ENCODE measurements at places on chromosomes 5 and 9.

- no peak for DNase-seq
These were observed 100.6 kb downstream of the LHFPL2 start for GRCh38 chr5:78547731-78548615.

DNA sequence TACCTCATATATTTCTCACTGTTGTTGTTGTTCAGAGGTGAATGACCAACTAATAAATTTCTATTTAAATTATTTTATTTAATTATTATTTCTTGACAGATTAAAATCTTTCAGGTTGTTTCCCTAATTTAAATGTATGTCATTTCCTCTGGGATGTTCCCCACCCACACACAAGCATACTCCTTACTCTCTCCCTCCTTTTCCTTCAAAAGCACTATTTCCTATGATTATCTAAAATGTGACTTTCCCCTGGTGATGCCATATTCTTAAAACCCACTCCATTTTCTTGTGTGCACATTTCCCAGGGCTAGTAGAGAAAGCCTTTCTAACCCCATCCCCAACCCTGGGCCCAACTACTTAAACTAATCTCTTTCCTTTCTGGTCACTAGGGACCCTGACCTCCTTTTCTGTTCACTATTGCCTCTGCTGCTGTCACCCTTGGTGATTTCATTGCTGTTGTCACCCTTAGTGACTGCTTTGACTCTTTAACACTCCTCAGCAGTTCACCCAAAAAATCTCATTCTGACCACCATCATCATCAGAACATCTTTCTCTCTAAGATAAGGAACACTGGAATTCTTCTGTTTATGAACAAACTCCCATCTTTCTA, 16.8 kb downstream of the IL33 start:
- DNase-seq: no peak

DNA sequence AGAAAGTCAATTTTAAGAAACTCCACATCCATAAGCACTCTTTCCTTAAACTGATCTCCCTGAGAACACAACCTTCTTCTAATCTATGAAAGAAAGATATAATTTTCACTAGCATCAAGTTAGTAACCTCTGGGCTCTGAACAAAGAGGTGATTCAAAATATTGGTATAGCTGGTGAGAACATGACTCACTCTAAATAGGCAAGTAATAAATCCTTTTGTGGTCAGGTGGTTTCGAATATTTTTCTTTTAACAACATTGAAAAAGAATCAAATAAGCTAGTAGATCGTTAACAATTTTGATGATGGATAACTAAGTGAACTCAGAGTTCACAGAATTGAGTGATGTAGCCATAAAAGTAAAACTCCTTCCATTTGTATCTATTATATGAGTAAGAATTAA, 150.6 kb upstream of the IQGAP2 start:
- no peak for DNase-seq

GRCh38 chr5:128491291-128491690, 46.8 kb downstream of the FBN2 start:
- DNase-seq: no peak

- DNase-seq: no peak
These were observed 268.0 kb downstream of the ADAMTSL1 start for GRCh38 chr9:18741945-18742344.

DNA sequence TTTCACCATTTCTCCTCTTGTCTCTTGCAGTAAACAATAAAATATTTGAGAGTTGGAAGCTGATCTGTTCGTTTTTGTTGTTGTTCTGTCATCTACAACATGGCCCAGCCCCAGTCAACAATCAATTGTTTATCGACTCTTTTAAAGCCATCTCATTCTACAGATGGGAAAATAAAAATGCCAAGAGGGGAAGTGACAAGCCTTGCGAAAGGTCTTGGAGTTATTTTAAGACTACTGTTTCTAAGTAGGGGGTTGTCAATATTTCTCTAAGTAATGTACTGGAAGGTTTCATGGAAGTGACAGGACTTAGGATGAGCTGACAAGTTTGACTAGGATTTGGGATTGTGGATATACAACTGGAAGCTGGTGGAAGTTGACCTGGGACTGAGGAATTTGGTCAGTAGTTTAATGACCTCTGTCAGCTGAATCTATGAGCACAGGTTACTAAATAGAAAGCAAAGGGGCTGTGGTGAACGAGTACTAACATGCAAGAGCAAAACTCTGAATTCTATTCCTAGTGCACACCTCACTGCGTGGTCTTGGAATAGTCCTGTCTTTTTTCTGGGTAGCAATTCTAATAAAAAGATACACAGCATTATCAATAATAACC, 57.5 kb upstream of the ADRB2 start:
- no peak for DNase-seq

GRCh38 chr9:76594764-76595424, 135.9 kb downstream of the GCNT1 start:
- no peak for DNase-seq

GRCh38 chr5:81703840-81704239, 47.1 kb downstream of the SSBP2 start:
- DNase-seq: no peak

GRCh38 chr5:168613396-168613795, 34.2 kb upstream of the PANK3 start:
- DNase-seq: no peak

DNA sequence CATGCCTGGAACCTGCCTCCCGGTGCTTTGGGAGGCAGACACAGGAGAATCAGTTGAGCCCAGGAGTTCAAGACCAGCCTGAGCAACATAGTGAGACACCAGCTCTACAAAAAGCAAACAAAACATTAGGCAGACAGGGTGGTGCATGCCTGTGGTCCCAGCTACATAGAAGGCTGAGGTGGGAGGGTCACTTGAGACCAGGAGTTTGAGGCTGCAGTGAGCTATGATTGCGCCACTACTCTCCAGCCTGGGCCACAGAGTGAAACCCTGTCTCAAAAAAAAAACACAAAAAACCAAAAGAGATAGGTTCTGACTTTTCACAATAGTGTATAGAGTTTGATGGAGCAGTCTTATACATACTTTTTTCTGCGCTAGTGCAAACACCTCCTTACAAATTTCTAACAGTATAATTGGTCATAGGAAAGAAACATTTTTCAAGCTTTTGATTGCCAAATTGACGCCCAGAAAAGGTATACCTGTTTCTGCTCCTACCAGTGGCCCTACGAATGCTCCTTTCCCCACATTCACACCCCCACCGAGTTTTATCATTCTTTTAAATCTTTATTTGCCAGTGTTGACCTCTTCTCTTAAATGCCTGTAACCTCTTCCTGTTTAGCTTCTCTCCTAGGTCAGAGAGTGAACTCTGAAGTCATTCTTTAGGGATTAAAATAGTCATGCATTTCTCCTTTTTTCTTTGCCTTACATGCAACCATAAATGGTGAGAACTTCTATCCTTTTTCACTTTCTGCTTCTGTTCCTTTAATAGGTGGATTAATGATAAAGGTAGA, 7.5 kb downstream of the DOCK8 start:
- no peak for DNase-seq

- no peak for DNase-seq
These were observed 501.1 kb downstream of the KDM4C start for GRCh38 chr9:7258688-7259396.

- no peak for DNase-seq
These were observed 2.9 kb upstream of the CNTRL start for GRCh38 chr9:121071756-121072421.

DNA sequence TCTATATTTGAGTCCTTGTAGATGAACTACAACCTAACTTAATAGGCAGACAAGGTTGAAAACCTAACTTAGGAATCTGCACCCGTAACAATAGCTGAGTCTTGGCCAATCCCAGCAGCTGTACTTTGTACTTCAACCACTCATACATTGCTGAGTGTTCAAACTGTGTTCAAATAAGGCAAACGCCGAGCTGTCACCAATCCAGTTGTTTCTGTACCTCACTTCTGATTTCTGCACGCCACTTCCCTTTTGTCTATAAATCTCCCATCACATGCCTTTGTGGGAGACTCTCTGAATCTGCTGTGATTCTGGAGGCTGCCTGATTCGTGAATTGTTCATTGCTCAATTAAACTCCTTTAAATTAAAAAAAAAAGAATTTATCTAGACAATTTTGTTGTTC, 167.8 kb upstream of the TUT7 start:
- DNase-seq: no peak

GRCh38 chr9:93397661-93398373, 53.7 kb upstream of the FAM120A start:
- no peak for DNase-seq

DNA sequence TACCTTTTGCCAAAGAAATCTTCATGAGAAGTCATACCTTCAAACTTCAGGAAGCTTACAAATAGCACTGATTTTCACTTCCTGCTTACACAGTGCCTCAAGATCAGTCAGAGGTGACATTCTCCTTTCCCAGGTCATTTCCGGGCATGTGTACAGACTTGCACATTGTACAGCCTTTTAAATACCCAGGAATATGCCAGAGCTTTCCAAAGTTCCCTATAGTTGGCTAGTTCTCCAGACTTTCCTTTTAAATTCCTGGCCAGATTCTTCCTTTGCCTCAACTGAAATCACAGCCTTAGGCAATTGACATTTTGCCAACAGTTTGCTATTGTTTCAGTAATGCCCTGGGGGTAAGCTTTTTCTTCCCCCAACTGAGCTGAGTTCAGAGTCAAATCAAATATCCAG, 47.2 kb downstream of the RFX3 start:
- DNase-seq: no peak

GRCh38 chr5:116303810-116304209, 219.0 kb downstream of the COMMD10 start:
- no peak for DNase-seq

- no peak for DNase-seq
These were observed 108.5 kb downstream of the MEGF10 start for GRCh38 chr5:127399068-127399467.

- DNase-seq: no peak
These were observed 563.9 kb upstream of the SEMA6A start for GRCh38 chr5:117138523-117138922.

- no peak for DNase-seq
These were observed 159.7 kb upstream of the VLDLR start for GRCh38 chr9:2461892-2462291.

DNA sequence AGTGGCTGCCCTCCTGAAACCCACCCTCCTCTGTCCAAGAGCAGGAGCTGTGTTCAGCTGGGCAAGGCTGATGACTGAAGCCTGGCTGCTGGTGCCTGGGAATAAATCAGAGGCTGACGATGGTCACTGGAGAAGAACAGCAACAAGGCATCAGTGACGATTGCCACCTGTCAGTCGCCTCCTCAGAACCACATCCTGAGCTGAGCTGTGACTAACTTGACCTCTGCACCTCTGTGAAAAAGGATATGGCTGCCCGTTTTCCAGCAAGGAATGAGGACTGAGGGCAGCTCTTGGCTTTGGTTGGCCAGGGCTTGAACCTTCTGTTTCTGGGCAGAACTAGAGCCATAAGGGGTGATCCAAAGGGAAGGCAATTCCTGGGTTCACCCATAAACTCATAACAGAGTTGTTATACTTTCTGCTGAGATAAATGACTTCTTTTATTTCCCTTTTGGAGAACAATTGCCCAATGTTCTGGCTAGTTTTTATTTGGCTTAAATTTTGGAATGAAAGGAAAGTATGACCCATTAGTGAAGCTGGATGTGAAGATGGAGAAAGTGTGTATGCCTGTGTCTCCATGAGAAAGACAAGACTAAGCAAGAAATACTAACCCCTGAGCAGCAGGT, 40.1 kb downstream of the TRIP13 start:
- DNase-seq: no peak

- DNase-seq: no peak
These were observed 33.1 kb upstream of the MVB12B start for GRCh38 chr9:126293522-126293889.

DNA sequence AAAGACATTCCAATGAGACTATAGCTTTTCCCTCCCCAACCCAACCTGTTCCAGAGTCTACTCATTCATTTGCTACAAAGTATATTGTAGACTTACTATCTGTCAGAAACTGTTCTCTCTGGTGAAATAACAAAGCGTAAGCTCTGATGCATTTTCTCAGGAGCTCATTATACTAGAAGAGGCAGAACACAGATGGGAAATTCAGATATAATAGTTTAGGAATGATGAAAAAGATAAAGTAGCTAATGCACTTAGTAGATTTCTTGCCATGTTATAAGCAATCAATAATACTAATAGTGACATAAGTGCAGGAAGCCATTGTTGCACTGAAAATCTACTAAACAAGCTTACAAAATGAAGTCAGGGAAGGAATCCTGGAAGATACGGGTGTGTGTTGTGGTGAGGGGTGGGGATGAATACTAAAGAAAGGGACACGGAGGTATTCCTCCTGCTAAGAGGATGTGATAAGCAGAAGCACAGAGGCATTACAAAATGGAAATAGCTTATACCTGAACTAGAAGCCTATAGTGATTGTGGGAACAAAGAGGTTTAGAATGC, 78.2 kb downstream of the HCN1 start:
- no peak for DNase-seq

GRCh38 chr5:125245216-125245615, 498.8 kb upstream of the ZNF608 start:
- DNase-seq: no peak

DNA sequence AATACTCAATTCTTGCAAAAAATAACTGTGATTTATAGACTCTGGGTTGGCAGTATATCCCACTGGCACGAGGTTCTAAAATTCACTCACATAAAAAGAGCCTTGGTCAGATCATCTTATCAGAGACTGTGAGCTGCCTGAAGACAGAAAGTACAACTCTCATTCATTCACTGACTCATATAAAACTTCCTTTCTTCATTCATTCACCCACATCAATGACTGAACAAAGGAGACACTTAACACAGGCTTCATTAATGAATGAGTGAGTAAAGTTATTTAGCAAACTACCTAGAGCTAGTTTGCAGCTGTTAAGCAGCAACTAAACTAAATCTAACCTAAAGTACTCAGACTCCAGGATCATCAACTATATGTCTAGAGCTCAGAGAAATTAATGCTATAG, 214.7 kb downstream of the DENND1A start:
- DNase-seq: no peak

DNA sequence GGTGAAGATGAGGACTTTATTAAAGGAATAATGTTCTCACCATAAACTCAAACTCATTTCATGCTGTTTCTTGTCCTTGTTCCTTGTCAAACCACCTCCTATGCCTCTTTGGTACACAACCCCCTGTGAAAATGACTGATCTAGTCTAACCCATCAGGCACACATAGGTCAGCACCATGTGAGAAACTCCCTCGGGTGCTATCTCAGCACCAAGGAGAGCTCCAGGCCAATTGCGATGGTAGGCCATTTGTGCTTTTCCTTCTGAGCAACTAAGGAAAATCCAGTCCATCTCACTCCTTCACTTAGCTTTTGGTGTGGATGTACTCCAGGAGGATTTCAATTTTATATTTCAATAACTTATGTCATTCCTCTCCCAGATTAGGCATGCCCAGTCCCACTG, 199.8 kb downstream of the ZNF608 start:
- DNase-seq: no peak

DNA sequence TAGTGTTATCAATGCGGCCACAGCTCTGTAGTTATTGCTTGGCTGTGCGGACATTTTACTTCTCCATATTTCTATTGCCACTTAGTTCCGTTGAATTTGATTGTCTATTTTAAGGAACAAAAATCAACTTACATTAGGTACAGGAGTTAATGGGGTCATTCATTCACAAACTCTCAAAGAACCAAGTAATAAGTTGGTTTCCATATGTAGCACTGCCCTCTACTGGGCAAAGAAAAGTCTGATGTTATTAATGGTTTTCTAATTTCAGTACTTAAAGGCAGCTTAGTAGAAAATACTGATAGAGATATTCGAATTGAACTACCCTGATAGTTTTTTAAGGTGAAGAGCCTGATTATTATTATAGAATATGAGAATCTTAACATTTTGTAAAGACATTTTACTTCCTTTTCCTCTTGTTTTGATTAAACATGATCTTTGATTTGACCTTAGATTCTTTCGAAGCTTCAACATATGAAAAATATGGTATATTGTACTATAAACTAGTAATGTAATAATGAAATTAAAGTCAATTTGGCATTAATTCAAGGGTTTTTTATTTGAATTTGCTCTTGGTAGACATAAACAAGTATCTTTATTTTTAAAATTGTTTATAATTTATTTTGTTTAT, 119.5 kb upstream of the CTNND2 start:
- DNase-seq: no peak
